Activated effector memory CD4-positive, alpha-beta T cell treated with Interleukin-2 at 50 U/mL for 16 hours (primary cell): ENCODE measurements at places on chromosomes 7 and 10.

- no peak for DNase-seq
Observed at GRCh38 chr7:7707246-7707645, 11.2 kb downstream of the RPA3 start.

DNA sequence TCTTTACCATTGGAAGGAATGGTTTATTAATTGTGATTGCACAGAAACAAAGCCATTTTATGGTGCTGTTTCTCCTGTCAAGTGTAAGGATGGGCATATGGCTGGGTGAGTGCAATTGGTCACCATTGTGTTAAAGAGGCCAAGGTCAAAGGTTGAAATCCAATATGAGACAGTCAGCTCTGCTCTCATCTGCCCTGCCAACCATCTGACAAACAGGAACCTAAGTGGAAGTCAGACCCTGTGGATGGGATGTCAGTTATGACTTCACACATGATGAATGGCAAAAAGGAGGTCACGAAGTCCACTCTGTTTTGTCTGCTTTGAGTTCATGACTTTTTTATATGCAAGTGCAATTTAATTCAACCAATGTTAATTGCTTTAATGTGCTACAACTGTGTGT, 172.7 kb upstream of the TMEM229A start:
- DNase-seq = no peak

DNA sequence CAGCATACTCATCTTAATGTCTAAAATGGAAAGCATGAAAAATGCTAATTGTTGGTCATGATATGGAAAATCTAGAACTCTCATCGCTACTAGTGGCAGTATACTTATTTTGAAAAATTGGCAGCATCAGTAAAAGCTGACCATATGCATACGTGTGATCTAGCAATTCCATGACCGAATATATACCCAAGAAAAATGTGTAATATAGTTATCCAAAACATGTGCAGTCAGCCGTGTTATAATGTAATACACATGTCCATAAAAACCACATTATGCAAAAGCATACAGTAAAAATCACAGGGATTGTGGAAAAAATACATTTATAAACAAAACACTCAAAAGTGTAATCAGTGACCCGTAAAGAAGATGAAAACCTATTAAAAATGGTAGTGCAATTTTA, 439.0 kb downstream of the SH2D4B start:
- no peak for DNase-seq

GRCh38 chr7:36881233-36881874, 157.1 kb upstream of the AOAH start:
- DNase-seq = no peak

DNA sequence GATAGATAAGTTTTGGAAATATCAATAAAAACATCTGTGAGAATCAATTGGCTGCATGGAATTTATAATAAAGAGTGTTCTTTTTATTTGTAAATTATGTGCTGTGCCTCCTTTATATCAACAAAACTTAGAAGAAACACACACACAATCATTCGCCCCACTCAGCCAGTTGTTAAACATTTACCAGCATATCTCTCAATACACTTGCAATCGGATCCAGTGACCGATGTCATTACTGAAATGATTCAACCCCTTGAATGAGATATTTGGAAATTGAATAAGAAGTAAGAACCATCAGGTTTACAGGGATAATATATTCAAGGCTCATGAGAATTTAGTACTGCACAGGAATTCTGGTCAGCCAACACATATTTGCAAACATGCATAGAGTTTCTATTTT, 35.6 kb downstream of the TAF3 start:
- DNase-seq = no peak

DNA sequence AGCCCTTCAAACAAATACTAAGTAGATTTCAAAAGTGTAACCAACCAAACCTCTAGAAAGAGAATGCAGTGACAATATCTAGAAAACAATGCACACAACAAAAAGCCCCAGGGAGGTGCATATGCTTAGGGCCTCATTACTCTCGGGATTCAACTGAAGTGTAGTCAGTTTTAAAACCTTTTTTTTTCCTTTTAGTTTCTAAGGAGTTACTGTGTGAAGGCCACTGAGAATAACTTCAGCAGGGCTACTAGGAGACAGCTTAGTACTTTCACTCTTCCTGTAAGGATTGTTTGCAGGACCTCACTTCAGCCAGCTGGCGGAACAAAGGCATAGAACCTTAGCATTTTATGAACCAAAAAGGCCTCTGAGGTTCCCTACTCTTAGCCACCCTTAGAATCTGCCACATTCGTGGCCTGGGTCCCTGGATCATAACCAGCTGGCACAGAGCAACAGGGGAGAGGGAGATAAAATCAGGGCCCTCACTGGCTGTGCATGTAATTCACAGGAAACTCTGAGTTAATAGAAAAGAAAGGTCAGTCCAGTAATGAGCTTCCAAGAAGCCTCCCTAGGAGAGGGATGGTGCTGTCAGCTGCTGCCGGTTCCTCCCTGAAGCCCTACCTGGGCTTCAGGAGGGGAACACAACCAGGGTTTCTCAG, 3.6 kb downstream of the VOPP1 start:
- DNase-seq = no peak

- no peak for DNase-seq
Observed at GRCh38 chr7:127946111-127946510, 85.1 kb downstream of the LRRC4 start.

- DNase-seq = no peak
Observed at GRCh38 chr10:30186371-30186875, 127.0 kb upstream of the JCAD start.

- DNase-seq = no peak
Observed at GRCh38 chr7:158329014-158329610, 258.5 kb downstream of the PTPRN2 start.

DNA sequence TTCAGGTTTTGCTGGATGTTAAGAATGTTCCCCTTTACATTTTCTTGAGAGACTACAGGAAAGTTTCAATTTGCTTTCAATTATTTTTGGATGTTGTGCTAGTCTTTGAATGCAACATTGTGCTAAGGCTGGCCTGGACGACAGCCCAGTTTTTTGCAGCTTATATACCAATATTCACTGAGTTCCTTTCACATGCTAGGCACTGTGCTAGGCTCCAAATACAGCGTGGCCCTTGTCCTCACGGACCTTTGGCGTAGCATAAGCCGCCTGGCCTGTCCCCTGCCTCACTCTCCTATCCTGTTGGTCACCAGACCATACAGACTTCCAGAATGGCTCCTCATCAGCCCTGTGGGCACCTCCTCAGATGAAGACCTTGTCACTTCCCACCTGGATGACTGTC, 19.5 kb upstream of the HSPA12A start:
- no peak for DNase-seq

DNA sequence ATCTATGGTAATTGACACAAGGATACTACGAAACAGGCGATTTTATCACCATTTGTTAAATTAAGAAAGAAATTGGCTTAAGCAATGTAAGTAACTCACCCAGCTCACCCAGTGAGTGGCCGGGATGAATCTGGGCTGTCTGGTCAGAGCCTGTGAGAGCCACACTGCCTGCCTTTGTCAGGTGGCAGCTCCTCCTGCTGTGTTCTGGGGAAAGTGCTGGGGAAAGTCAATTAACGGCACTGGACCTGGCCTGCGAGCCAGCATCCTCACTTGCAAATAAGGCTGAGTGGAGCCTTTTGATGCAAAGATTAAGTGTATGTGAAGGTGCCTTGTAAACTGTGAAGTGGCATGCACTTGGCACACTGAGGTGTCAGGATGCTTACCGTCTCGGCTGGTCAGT, 13.4 kb upstream of the CXCL12 start:
- DNase-seq = no peak

- no peak for DNase-seq
Observed at GRCh38 chr7:106681815-106682495, 21.0 kb upstream of the CCDC71L start.

- no peak for DNase-seq
Observed at GRCh38 chr10:50579491-50580261, 44.1 kb downstream of the SGMS1 start.

DNA sequence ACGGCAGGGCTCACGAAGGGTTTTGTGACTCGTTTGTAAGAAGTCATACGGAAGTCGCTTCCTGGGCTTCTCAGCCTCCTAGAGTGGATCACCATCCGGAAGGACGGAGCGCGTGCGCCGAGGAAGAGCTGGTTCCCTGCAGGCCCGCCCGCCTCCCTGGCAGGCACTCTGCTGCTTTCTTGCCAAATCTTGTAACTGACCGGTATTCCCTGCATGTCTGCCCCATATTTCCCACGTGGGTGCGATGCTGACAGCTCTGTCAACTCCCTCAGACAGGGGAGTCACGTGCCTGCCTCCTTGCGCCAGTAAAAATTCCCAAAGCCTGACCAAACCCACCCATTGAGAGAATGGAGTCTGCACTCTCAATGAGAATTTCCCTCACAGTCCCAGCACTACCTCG, 12.7 kb downstream of the SHH start:
- no peak for DNase-seq

GRCh38 chr7:142299237-142299781, 41.5 kb upstream of the PRSS58 start:
- DNase-seq = no peak

DNA sequence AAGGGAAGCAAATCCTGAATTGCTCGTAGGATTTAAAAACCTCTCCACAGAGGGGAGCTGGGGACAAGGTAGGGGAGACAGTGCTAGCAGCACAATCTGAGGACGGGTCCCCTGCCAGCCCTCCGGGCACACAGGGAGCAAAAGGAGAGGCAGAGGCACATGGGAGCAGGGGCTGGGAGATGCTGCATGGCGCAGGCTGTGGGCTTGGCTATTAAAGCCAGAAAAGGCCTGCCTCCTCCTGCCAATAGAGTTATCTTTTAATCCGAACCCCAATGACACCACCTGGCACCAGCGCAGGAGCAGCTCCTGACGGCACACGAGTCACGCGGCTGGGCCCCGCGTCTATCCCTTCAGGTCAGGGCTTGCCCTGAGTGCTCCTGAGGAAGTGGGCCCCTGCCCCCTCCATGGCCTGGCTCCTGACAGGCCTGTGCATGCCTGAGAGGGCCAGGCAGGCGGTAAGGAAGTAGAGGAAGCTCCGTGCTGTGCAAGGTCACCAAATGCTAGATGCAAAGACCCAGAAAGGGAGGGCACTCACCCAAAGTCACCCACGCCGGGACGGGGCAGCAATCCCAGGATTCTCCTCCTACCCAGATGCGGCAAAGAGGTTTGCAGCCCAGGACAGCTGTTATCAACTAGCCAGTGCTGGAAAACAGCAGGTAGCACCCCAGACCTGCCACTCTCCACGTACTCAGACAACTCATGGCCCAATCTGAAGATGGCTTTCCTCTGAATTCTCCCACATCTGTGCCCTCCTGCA, 28.1 kb downstream of the DLG5 start:
- DNase-seq = no peak

GRCh38 chr10:2943932-2944614, 123.3 kb upstream of the PFKP start:
- DNase-seq = no peak

DNA sequence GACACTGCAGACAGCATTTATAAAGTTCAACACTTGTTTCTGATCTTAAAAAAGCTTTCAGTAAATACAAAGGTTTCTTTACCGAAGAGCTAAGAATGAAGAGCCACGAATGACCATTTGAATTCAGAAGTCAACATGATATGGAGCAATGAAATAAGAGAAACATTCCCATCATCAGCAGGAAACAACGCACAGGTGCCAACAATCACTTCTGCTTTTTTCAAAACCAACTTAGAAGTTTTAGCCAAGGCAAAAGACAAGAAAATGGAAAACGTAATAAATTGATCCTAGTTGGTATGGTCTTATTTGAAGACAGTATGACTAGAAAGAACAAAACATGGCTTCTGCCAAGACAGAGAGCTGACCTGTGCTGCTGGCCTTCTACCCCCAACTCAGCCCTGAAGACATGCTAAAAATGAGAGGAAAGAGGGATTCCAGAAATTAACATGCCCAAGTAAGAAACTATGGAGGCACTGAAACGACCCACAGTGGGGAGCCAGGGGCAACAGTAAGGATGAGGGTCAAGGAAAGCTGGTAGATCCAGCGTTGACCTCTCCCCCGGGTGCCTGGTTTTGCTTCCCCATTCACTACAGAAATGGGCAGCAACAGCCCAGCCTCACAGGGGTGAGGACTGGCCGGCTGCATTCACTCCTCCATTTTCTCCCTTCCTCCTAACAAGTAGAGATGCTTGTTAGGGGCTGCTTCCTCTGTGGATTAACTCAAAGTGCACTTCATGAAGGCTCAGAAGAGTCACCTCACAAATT, 30.1 kb downstream of the VPS41 start:
- DNase-seq = no peak

DNA sequence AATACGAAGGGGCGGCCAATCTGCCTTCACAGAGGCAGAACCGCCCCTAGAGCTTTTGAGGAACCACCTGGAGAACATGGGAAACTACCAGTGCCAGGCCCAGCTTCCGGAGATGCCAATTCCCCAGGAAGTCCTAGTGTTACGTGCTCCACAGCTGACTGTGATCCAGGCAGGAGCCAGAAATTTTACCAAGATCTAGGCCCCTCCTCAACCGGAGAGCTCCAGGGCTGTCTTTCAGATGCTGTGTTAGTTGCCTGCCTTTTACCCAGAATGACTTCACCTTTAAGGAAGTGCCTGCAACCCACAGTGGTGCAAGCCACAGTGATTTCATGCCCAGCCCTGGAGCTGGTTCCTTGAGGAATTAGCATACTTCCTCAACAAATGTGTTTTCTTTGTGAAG, 62.9 kb downstream of the ELMO1 start:
- no peak for DNase-seq

GRCh38 chr7:96114190-96114589, 207.7 kb downstream of the SLC25A13 start:
- DNase-seq = no peak

GRCh38 chr7:156169474-156170370, 357.5 kb upstream of the SHH start:
- DNase-seq = no peak

GRCh38 chr7:118492466-118492865, 268.0 kb downstream of the ANKRD7 start:
- DNase-seq = no peak

DNA sequence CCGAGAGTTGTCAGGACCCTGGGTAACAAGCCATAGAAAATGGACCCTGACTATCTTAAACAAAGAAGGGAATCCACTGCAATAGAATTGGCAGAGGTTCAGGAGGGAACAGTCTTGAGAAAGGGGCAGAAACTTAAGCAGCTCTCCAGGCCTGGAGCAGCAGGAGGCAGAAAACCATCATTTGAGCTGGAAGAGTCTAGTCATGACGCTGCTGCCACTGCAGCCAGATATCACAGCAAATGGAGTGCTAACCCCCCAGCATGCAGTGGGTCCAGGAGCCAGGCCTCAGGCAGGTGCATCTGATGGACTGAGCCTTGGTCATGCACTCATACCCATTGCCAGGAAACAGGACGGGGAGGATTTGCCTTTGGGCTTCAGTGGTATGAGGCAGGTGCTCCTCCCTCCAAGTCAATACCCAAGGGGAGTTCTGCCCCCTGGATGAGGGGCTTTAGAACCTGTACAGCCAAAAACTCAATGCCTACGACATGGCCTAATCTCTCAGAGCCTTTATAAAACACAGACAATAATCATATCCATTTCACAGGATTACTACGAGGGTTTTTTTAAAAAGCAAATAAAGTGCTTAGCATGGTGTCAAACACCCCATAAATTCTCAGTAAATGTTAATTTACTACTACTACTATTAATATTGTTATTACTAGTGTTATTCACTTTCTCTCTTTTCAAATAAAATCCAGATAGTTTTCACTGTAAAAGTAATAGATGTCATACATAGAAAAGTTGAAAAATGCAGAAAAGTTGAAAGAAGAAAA, 30.7 kb downstream of the DUSP5 start:
- DNase-seq = no peak
